NCI-H1417 treated with DMSO at 0.1 percent for 48 hours (cell line): ENCODE measurements at places on chromosomes 6 and 20.

DNA sequence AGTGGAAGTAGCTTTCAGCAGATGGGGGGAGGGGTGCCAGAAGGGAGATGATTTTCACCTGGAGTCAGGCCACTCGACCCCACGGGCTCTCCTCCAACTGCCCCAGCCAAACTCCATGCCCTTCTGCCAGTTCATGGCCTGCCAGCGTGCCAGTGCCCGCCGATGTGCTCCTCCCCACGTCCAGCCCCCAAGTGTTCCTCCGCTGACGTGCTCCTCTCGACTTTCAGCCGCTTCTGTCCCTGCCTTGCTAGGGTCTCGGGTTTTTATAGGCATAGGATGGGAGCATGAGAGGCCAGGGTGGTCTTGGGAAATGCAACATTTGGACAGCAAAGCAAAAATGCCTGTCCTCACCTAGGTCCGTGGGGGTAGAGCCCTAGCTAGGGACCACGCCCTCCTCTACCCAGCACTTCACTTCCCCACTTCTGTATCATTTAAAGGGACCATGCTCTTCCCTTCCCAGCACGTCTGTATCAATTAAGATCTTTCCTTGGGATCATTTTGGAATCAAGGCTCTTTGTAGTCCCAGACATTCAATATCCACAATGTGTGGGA is 54.4 kb downstream of the PRND start:
- DNase-seq: no peak

DNA sequence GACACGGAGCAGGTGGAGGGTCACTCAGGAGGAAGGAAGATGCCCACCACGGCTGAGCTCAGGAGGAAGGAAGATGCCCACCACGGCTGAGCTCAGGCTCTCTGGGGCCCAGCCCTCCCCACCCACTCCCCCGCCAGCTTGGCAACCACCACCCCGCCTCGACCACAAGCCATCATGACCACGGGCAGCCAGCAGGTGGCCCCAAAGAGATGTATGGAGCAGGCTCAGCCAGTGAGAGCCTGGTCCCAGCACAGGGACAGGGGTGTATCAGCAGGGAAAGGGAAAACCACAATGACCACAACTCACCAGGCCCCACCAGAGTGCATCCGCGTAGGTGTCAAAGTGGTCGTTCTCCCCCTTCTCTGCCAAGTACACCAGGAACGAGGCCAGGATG is 30.4 kb downstream of the KCNQ2 start:
- no peak for DNase-seq

DNA sequence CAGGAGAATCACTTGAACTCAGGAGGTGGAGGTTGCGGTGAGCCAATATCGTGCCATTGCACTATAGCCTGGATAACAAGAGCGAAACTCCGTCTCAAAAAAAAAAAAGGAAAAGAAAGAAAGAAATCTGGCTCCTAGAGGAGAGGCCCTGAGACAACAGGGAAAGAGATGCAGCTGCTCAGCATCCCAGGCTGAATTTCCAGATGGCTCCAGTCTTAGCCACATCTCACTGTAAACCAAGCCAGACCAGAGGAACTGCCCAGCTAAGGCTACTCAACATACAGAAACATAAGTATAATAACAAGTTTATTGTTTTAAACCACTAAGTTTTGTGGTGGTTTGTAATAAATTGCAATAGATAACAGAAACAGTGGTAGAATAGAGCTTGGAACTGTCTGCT is 38.5 kb upstream of the TASP1 start:
- no peak for DNase-seq

GRCh38 chr6:55395871-55396270 is 68.6 kb downstream of the GFRAL start:
- no peak for DNase-seq

DNA sequence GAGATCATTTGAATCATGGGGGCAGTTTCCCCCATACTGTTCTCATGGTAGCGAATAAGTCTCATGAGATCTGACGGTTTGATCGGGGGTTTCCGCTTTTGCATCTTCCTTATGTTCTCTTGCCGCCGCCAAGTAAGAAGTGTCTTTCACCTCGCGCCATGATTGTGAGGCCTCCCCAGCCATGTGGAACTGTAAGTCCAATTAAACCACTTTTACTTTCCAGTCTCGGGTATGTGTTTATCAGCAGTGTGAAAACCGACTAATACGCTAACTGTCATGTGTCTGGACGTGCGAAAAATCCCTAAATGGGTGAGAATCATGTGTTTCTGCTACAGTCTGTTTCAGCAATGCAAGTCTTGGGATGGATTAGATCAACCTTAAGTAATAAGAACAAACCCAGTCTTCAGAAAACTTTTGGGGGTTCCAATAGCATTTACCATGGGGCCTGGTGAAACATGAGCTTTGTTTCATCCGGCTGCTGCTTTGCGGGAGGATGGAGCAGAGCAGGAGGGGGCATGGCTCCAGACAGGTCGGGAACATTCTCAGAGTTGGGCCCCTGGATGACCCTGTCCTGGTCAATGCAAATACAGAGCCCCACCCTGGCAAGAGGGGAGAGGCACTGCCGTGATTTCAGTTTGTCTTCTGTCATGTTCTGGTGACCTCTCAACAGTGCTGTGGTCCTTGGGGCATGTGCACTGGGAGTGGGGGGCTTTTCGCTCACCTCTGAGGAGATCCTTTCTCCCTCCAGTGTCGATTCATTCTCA is 41.5 kb downstream of the CTCFL start:
- DNase-seq: no peak

DNA sequence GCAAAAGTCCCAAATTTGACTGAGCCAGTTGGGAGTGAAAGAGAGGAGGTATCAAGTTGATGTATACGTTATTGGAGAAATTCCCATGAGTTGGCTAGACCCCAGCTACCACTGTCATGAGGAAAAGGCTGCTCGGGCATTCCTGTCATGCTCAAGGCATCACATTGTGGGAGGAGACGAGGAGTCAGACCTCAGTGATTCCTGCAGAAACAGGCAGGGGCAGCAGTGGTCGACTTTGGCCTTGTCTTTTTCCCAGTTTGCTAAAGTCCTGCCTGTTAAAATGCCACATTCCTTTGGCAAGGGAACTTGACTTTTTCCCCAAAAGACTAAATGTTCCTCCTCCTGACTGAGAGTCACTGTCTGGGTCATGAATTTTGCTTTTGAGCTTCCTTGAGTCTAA is 295.5 kb upstream of the HS3ST5 start:
- DNase-seq: no peak

DNA sequence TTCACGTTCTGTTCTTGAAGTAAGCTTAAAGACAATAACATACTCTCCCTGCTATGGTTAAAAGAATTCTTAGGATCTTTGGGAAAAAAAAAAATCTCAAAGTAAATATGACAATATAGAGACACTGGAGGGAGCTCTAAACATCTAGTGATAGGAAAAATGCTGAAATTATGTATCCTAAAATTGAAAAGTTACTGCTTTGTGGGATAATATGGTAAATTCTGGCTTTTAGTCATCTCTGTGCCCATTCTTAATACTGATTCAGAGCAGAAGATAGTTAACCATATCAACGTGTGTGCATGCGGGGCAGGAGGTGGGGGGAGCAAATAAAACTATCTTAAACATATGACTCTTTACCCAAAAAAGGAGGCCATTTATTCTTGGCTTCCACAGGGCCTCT is 165.4 kb downstream of the GMPR start:
- DNase-seq: no peak

GRCh38 chr6:37239950-37240713 is 17.4 kb upstream of the TBC1D22B start:
- DNase-seq: no peak

- DNase-seq: no peak
These were observed 695.2 kb downstream of the PHF3 start for GRCh38 chr6:64330694-64331307.

- no peak for DNase-seq
These were observed 79.0 kb upstream of the OGFRL1 start for GRCh38 chr6:71209626-71210025.

DNA sequence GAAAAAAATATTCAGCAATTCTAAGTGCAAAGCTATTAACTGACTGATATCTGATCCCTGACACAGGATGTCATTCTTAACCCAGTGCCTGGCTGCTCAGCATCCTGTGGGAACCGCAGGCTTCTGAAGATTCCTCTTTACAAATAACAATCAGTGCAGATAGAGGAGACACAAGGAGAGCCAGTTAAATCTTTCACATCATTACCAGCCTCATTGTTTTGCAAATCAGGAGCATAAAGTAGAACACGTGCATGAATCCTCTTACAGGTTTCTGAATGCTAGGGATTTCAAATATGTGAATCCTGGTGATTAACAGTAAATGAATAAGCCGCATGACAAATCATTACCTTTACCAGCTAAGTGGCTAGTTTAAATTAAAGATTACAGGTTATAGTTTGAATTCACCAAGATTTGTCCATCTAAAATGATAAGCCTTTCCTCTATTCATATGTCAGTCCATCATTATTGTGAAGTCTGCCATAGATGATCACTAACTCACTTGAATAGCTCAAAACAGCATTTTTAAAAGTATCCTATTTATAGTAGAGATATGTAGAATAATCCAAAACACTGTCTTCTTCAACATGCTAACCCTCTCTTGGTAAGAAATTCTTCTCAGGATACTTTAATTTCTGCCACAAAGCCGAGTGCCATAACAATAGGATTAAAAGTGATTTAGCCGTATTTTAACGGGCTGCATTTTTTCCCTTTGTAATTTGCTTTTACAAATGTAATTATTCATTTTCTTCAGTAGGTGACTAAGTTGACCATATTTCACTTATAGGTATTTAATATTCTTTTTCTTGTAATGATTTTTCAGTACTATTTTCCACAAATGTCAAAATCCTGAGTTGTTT is 367.3 kb upstream of the EPHA7 start:
- DNase-seq: no peak

DNA sequence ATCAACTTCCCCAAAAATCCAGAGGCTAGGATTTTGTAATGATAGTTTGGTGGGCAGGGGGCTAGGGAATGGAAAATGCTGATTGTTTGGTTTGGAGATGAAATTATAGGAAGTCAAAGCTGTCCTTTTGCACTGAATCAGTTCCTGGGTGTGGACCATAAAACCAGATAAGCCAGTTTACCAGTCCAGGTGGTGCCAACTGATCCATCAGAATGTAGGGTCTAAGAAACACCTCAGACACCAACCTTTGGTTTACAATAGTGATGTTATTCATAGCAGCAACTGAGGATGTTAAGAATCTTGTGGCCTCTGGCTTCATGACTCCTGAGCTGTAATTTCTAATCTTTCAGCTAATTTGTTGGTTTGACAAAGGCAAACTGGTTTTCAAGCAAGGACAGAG is 496.6 kb upstream of the EPHA7 start:
- DNase-seq: no peak

DNA sequence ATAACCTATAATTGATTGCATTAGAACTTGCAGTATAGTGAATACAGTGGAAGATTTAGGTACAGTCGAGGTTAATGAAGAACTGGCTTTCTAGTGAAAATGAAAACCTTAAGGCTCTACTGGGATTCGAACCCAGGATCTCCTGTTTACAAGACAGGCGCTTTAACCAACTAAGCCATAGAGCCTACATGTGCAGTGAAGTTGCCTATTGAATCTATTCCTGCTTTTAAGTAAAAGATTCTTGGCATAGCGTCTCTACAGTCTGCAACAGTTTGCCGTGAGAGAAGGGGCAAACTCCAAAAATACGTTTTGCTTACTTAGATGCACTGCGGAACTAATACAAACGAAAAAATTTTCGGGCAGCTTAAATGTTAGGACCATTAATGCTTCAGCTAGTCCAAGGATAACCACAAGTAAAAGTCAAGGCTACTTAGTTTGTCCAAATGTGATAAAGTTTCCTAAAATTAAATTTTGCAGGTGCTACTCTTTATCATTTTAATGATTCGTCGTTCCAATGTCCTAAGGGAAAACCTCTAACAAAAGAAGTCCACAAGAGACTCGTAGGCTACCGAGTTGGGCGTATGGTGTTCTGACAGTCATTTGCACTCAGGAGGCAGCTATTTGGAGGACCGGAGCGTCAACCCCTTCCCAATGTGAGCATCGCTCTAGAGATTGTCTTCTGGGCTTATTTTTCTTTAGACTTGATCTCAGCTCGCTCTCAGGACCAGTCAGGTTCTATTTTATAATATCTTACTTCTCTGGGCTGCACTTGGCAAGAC is 31.3 kb upstream of the ZSCAN23 start:
- no peak for DNase-seq

GRCh38 chr6:15369838-15370237 is 124.0 kb downstream of the JARID2 start:
- DNase-seq: no peak

GRCh38 chr20:4026093-4026601 is 10.8 kb upstream of the RNF24 start:
- DNase-seq: no peak

DNA sequence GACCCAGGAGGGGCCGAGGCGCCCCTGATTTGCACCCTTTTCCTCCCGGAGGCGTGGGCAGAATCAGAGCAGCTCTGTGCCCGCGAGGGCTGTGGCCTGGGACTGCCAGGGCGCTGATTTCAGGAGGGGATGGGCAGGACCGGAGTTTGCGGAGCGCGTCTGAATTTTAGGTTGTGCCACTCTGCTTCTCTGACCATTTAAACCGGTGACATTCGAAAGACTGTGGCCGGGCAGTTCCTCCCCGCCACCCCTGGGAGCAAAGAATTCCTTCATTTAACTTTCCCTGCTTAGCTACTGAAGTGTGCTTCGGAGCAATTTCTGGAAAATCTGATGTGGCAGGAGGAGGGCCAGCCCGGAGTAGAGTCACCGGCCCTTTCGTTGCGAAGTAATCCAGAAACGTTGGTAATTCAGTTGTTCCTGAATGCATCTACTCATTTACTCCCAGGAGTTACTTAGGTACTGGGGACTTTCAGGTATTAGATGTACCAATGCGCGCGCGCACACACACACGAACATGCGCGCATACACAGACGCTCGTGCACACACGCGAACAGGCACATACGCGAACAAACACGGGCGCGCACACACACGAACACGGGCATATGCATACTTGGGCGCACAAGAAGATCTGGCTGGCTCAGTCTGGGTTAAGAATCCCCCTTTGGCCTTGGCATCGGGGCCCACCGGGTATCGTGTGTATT is 568 bp downstream of the CCDC170 start:
- DNase-seq: no peak

DNA sequence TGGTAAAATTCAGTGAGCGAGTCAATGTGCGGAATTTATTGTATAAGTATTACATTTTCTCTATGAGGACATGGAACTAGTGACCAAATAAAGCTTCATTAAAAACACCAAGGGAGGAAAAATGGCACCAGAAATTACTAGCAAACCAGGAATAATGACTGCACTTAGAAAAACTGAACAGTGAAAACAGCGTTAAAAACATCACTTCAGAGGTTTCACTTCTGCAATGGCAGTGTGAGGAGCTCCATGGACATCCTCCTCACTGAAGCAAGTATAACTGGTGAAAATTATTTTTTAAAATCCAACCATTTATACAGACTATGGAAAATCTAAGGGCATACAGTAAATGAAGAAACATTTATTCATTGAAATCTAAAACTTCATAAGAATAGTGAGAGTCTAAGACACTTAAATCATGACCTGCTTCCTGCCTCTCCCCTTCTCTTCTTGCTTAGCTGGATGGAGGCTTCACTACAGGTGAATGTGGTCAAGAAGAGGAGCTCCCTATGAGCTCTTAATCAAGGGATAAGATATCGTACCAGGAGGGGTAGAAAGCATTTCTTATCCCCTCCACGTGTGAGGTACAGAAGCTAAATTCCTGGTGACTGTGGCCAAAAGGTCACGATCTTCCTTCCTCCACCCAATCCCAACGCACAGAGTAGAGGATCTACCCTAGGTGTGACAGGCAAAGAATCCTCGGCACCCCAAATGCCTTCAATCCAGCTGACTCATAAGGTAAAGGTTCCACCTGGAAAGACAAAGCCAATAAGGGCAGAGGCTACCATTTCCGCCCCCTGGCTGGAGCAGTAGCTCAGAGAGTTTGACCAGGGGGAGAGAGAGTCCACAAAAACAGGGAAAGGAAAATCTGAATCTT is 12.3 kb upstream of the ASF1A start:
- no peak for DNase-seq
